ENCODE measurements at places on chromosomes 7 and 10. TPM values are rescaled to one million over a fixed set of nuclear protein-coding genes. Genes with fewer than 3 reads are reported as not detected.
A peak's percentile ranks its signal among the peaks of the same experiment; 100 is the strongest.

Gene ARHGAP21
- total RNA-seq: 81.2 TPM

DNA sequence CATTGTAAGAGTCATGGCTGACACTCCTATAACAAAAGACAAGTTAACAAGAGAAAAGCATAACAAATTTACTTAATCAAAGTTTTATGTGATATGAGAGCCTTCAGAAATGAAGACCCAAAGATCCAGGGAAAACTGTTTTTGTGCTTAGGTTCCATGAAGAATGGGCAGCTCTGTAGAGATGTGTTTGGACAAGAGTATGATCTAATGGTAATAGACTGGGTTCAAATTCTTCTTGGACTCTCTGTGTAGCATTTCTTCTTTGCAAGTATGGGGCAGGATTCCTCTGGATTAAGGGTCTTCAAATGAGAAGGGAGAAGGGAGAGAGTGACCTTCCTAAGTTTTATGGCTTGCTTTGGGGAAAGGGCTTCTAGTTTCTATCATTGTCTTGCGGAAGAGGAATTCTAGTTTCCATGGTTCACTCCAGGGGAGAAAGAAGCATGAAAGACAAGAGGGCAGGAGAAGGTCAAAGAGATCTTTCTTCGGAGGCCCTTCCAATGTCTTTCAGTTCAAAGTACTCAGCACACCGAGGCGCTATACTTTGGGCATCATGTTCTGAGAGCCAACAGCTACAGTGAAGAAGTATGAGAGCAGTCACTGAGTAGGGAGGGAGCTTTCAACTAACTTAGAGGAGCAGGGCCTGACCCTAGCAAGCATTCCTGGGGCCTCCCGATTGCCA is 15.4 kb downstream of the IFIT3 start:
- no peak for ATAC-seq

DNA sequence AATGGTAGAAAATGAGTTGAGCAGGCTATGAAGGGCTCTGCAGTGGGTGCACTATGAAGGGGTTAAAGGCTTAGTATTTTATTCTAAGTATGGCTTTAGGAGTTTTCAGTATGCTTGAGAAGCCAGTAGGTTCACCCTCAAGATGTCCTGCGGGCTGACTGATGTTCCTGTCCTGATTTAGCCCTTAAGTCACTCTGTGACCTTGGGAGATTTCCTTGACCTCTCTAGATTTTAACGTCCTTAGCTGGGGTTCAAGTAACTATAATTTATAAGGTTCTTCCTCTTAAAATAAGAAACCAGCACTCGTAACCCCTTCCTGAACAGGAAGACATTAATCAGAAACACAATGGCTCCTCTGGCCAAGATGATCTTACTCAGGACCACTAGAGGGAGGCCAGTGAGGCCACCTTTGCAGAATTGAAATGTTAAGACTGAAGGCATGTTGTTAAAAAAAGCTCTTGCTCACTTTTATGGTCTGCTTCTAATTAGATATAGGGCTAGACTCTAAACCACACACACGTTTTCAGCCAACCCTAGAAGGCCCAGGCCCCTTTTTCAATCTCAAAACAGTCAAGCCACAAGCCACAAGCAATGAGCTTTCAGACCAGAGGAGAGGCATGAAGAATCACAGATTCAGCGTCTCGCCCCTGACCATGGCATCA is 41.9 kb downstream of the CDK1 start:
- no peak for ATAC-seq

Gene SFRP4
- 95.4 TPM for total RNA-seq

Gene VSTM4
- total RNA-seq: 27.6 TPM

- ATAC-seq: no peak
Observed at GRCh38 chr10:17366705-17367104, 87.7 kb downstream of the ST8SIA6 start.

- peak; percentile 40 for ATAC-seq
Observed at GRCh38 chr7:13945670-13946069, 43.8 kb downstream of the ETV1 start.

- ATAC-seq: no peak
Observed at GRCh38 chr10:4046030-4046429, 261.0 kb upstream of the KLF6 start.

- peak; percentile 25 for ATAC-seq
Observed at GRCh38 chr10:124213471-124213870, 120.1 kb upstream of the CHST15 start.

GRCh38 chr10:89043052-89043451 is 52.5 kb downstream of the FAS start:
- peak; percentile 46 for ATAC-seq

GRCh38 chr7:128427289-128427891 is 17.6 kb upstream of the IMPDH1 start:
- peak; percentile 65 for ATAC-seq

DNA sequence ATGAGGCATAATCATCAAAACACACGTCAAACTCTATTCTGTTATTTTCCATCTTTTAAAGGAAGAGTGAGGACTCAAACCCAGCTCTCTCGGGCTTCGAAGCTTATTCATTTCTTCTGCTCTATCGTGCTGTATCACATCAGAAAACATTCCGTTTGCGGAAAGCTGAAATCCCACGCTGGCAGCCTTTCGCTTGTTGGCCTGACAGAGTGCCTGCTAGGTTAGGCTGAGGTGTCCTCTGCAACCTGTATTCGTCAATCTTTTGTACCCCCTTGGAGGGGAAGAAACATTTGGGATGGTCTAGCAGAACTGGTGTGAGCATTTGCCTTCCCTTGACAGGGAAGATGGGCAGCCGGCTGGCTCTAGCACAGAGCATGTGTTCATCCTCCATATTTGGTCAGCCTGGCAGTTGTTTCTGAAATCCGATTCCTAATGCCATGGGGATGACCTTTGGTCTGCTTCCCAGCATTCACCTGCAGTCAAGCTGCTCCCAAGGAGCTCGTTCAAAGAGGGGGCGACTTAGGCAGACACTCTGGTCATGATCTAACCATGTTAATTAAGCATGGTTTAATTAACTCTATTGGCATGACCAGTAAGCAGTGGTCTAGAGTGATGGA is 55.2 kb downstream of the TACC2 start:
- no peak for ATAC-seq

DNA sequence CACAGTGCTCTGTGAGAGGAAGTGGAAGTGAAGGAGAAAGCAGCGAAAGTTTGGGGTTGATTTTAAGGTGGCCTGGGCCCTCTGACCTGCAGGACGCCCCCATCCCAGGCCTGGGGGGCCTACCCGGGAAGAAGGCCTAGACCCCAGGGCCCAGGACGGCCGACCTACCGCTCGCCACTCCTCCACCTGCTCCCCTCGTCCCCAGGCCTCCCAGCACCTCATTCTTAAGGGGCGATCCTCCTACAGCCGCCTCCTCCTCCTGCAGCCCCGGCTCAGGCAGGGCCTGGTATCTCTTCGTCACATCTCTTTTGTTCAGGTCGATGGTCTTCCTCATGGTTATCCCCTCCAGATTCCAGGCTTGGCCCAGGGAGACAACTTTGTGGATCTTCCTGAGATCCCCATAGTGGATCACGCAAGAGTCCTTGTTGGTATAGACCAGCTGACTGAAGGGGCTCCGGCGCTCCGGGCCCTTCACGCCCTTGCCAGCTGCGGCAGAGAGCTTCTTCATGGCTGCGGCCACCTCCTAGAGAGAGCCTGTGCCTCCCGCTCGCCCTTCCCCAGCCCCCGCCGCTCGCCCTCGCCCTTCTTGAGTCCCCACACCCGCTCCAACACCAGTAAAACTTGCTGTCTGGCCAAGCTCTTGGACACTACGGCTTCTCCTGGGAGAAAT is 117.5 kb downstream of the OR13A1 start:
- ATAC-seq: no peak

DNA sequence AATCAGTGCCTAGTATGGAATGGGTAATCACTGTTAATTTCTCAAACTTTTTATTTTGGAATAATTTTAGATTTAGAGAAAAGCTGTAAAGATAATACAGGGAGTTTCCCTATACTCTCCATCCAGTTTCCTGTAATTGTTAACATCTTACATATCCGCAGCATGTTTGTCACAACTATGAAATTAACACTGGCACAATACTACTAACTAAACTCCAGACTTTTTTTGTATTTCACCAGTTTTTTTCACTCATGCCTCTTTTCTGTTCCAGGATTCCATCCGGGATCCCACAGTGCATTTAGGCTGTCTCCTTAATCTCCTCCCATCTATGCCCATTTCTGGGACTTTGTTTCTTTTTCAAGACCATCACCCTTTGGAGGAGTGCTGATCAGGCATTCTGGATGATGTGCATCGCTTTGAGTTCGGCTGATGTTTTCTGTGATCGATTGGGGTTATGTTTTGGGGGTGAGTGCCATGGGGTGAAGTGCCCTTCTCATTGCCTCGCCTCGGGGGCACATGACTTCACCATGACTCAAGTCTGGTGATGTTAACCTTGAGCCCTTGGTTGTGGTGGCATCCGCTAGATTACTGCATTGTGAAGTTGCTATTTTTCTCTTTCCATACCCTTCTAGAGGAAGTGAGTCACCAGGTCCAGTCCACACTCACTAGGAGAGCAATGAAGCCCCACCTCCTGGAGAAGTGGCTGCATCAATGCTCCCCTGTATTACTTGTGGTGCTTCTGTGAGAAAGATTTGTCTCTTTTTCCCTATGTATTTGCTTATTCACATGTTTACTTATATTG is 43.9 kb upstream of the GRB10 start:
- ATAC-seq: no peak

DNA sequence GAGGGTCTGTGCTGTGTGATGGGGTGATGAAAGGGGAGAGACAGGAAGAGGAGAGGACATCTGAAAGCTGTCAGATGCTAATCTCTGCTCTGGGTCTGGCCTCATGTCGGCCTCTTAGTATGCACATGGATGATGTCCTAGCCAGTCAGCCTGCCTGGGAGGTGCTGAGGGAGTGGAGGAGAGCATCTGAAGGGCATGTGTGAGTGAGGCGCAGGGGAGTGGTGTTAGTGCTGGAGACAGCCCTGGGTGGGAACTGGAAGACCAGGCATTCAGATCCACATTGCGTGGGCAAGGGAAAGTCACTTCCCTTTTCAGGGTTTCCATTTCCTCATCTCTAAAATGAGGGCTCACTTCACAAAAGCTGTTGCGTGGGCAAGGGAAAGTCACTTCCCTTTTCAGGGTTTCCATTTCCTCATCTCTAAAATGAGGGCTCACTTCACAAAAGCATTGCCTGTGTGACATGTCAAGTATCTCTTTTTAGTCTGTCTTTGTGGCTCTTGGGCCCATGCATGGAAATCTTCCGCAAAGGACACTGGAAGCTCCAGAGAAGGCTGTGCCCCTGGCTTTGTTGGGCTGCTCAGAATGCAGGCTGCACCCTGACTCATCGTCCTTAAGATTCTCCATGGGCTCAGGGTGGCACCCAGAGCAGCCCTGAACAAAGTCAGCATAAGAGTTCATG is 10.0 kb downstream of the SFTPD start:
- ATAC-seq: no peak

Gene TAS2R5
- 2.6 TPM for total RNA-seq

- no peak for ATAC-seq
Observed at GRCh38 chr7:157470017-157470322, 133.2 kb downstream of the DNAJB6 start.

Gene FAM24A
- not detected for total RNA-seq

DNA sequence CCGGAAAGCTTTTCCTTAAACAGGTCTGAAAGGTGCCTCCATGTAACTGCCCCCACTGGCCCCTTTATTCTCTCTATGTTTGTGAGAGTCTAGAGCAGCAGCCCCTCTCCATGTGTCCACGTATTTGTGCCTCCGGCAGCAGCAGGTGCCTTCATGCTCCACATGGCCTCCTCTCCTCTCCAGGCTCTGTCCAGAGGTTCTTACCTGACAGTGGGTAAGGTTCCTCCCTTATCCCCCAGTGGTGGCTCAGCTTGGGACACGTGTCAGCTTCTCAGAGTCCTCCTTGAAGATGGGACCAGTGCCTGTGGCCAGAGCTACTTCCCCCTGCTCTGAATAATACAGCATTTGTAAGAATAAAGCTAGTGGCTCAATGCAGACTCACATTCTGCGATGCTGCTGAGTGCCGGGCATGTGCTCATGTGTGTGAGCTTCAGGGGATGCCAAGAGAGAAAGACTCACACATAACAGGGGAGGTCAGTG is 7.9 kb downstream of the CALML3 start:
- no peak for ATAC-seq

DNA sequence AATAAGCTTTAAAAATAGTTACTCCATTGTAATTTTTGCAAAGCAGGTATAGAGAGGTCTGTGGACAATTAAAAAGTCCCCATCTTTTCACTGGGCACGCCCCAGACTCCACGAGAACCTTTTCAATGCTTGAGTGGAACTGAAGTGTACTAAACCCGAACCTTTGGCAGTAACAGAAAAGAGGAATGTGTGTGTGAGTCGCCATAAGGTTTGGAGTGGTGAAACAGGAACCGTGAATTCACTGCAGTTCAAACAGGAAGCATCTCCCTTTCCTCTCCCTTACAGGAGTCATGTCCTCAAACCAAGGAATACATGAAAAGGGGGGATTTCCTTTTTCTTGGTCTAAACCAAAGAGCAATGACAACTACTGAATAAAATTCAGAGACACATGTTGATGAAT is 23.2 kb downstream of the NDUFB2 start:
- no peak for ATAC-seq

GRCh38 chr7:50676740-50677637 is 105.7 kb downstream of the GRB10 start:
- peak; percentile 36 for ATAC-seq

GRCh38 chr10:72336259-72337038 is 18.3 kb downstream of the DNAJB12 start:
- ATAC-seq: no peak

Gene SLC29A3
- 4.1 TPM for total RNA-seq

DNA sequence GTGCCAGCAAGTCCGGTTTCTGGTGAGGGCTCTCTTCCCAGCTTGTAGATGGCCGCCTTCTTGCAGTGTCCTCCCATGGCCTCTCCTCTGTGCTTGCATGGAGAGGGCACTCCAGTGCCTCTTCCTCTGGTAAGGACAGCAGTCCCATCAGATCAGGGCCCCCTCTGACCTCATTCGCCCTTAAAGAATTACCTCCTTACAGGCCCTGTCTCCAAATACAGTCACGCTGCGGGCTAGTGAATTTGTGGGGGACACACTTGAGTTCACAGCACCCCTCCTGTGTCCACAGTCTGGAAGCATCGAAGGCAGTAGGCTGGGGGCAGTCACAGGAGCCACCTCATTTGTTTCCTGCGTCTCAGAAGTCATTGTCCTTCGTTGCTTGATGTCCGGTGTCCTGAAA is 54.6 kb downstream of the LHPP start:
- ATAC-seq: no peak

GRCh38 chr7:123548406-123548805 is 9.2 kb downstream of the NDUFA5 start:
- ATAC-seq: no peak
